CD8-positive, alpha-beta T cell (primary cell): ENCODE measurements at places on chromosomes 1 and 21.

DNA sequence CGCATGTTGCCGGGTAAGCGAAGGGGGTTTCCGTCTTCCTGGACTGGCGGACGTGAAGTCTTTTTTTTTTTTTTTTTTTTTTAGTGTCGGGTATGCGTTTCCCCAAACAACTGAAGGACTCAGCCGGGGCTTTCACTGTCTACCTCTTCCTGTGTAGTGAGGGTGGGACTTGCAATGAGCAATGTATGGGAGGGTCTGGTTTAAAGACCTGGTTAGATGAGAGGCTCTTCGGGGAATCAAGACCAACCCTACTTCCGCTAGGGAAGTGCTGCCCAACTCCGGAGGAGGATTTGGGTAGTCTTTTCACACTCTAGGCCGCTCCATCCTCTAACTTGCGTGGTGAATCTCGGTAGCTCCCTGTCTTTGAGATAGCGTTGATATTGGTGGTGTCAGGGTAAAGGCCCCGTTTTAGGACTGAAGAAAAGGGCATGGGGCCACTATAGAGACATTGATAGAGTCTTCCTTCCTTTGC is 754 bp downstream of the PRRC2C start:
- DNase-seq: peak; percentile 96

DNA sequence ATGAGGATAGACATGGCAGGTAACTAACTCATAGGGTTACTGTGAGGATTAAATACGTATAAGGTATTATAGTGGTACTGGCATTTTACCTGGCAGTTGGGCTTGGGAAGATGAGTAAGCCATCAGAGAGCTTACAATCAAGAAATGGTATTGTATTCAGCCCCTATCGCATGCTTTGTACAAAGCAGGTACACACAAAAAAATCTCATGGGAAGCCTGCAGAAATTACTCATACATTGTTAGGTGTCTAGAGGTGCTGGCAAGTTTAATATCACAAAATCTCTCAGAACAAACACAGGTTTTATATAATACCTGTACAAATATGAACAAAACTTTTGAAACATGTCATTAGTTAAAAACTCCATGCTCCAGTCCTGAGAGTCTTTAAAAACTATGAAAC is 71.8 kb upstream of the CNN3 start:
- DNase-seq: no peak

GRCh38 chr1:24092979-24093378 is 19.0 kb downstream of the MYOM3 start:
- no peak for DNase-seq

GRCh38 chr1:2918441-2918840 is 102.8 kb upstream of the ACTRT2 start:
- no peak for DNase-seq

GRCh38 chr1:86441581-86441980 is 17.6 kb downstream of the CLCA2 start:
- no peak for DNase-seq

- DNase-seq: no peak
These were observed 141.7 kb downstream of the GALNT2 start for GRCh38 chr1:230208619-230209261.

DNA sequence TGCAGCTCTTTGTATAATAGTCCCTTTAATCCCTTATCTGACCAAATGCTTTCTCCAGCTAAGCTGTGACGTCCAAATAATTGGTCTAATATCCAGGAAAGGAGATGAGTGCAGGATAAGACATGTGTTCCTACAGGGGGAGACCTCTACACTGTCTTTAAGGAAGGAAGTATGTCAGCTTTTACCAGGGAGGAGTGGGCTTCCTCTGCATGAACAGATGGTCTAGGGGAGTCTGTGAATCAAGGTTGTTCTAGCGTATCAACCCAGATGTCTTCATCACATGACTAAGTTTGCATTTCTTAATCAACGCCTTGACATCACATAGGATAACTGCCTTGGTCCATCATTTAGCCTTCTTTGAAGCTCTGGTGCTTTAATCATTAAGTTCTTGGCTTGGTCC is 528.2 kb downstream of the MRPL39 start:
- DNase-seq: no peak

- DNase-seq: no peak
These were observed 12.1 kb downstream of the SAMD11 start for GRCh38 chr1:935751-936231.

GRCh38 chr1:168431882-168432281 is 111.9 kb downstream of the XCL2 start:
- no peak for DNase-seq

GRCh38 chr1:53685272-53686051 is 53.5 kb downstream of the GLIS1 start:
- no peak for DNase-seq

DNA sequence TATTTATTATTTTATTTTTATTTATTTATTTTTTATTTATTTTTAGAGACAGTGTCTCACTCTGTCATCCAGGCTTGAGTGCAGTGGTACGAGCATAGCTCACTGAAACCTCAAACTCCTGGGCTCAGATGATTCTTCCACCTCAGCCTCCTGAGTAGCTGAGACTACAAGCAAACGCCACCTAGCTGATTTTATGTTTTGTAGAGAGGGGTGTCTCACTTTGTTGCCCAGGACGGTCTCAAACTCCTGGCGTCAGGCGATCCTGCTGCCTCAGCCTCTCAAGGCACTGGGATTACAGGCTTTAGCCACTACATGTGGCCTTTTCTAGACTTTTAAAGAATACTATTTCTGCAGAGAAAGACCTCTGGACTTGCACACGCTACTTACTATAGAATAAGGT is 61.3 kb upstream of the C1orf53 start:
- DNase-seq: no peak

- DNase-seq: no peak
These were observed 59.6 kb downstream of the KCNAB2 start for GRCh38 chr1:6105218-6105679.

- DNase-seq: peak; percentile 86
These were observed 18.1 kb downstream of the GPR157 start for GRCh38 chr1:9110669-9111356.

GRCh38 chr1:70934194-70934961 is 113.2 kb downstream of the PTGER3 start:
- DNase-seq: no peak

GRCh38 chr1:86753700-86754099 is 49.3 kb downstream of the SH3GLB1 start:
- DNase-seq: peak; percentile 20

- no peak for DNase-seq
These were observed 3.0 kb downstream of the CDC42 start for GRCh38 chr1:22055463-22055862.

DNA sequence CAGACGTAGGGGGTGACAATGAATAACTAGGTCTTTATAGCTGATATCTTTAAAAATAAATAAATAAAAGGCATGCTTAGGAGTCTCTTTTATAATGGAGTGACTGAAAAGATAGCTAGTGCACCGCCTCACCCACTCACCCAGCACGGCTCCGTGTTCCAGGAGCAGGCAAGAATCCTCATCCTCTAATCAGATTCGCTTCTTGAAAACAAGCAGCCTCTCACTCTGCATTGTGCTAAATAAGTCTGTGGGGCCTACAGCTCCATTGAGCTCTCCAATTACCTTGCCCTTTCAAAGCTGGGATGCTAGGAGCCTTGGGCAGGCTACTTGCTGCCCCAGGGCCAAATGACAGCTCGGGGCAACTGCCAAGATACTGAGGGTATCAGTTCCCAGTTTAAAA is 91.5 kb downstream of the TIAM1 start:
- no peak for DNase-seq

DNA sequence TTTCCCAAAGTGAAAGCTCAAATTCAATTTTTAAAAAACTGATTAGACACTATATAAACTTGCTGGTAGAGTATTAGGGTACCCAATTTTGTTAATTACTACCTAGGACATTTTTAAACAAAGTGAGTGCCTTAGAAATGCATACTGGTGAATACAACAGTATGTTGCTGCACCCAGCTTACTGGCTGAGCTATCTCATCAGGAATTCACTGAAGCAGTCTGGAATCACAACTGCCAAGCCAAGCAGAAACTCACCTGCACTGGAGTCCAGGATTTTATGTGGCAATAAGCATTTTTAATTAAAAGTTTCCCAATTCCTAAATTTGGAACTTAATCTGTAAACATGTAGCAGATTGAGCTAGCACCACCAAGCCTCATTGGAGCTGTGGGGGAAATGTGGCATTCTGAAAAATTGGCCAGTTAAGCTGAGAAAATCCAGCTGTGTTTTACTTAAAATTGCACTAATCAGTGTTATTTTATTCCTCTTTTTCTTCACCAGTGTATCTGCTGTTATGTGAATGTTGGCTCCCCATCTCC is 61.8 kb downstream of the CLEC20A start:
- no peak for DNase-seq

- no peak for DNase-seq
These were observed 33.1 kb upstream of the SRRM1 start for GRCh38 chr1:24609949-24610517.

DNA sequence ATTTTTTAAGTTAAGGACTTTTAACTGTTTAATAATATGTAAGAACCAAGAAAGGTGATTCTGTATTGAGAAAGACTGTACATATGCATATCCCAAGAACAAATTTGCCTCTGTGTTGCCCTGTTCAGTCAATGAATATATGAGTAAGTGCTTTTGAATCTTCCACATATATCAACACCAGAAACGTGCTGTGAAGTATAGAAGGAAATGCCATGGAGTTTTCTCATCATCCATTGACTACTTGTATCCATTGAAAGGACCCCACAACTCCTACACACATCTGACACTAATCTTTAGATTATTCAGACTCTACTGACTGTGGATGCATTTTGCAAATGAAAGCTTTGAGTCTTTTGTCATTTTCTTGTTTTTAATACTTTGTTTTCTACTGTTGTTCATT is 366.9 kb downstream of the S1PR1 start:
- no peak for DNase-seq

DNA sequence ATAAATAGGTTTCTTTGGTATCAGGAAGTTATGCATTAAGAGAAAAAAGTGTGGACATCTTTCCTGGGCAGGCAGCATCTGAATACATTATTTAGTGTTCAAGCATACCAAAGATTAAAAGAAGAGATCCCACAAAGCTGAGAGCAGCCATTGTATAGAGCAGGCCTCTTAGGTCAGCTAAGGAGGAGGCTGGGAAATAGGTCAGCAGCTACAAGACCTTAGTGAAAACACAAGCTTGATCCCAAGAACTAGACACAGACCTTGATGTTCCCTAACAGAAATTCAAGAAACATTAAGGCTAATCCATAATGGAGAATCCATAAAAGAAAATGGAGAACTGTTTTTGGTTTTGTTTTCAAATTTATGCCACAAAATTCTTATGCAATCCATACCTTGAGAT is 135.3 kb upstream of the DPT start:
- no peak for DNase-seq

- no peak for DNase-seq
These were observed 97.9 kb upstream of the MARK1 start for GRCh38 chr1:220430059-220430458.

- peak; percentile 13 for DNase-seq
These were observed 14.0 kb downstream of the MX2 start for GRCh38 chr21:41375875-41376274.

DNA sequence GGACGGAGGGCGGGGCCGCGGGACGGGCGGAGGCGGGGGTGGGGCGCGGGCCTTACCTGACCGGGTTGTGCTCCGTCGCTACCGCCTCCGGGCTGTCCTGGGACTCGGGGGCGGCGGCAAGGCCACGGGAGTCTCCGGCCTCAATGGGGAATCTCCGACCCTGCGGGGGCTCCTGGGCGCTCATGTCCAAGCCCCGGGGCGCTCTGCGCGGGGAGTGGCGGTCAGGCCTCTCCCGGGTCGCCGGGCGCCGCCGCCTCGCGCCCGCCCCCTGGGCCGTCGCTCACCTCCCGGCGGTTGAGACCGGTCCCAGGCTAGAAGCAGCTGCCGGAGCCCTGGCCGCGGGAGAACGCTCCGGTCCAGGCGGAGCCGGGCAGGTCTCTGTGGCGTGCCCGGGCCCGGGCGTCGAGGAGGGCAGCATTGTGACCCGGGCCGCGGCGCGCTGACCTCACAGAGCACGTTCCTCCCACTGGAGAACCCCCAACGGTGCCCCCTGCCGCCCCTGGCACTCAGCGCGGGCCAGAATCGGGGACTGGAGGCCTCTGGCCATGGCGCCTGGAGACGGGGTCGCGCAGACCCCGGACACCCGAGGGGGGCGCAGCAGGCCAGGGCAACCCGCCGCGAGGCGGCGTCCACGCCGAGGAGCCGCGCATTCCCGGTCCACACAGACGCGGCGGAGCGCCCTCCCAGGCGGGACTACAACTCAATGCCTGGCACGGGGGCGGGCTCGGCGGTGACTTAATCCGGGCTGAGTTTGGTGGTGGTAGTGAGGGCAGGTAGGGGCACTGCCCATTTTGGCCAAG is 411 bp downstream of the FAM229A start:
- DNase-seq: no peak

DNA sequence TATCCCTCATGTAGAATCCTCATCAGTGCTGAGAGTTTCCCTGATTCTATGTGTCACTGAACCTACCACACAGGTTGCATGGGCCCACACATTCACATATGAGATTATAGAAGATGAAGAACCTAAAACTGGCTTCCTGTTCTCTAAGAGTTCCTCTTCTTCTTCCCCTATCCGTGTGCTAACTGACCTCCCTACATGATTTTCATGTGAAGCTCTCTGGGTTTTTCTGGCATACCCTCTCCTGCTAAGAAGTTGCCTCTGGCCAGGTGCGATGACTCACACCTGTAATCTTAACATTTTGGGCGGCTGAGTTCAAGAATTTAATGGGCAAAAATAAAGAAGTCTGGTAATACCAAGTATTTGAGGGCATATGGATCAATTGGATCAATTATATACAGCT is 5.5 kb upstream of the CD244 start:
- DNase-seq: no peak

- DNase-seq: no peak
These were observed 10.8 kb downstream of the AADACL4 start for GRCh38 chr1:12654657-12655056.

DNA sequence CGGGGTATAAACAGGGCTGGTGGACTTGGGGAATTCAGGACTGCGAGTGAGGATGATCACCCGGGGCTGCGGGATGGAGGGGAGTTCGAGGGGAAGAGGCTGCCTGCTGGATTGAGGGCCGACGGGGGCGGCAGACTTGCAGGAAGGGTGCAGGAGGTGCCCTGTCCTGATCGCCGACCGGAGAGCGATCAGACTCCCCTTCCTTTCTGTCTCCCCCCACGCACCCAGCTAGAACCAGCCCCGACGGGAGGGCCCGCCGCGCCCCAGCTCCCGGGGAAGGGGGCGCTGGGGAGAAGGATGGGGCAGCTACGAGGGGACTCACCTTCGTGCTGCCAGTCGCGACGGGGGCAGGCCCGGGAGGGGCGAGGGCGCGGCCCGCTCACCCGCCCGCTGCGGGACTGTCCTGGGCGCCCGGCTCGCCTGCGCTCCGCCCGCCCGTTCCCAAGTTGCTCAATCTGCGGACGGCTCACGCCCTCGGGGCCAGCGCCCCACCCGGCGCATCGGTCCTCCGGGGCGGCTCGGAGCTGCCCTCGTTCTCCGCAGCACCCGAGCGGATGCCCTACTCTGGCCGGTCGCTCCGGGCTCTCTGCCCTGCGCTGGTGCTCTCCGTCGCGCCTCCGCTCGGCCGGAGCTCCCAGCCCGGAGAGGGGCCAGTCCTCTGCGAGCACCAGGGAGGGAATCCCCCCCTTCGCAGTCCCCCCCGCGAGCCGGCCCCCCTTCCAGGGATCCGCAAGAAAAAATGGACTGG is at the start of gene RSPO1:
RSPO1 (minus strand) TSS at position 649 of the 748 bp plus-strand sequence. CDS start 5,231 bp downstream, outside the sequence.
- DNase-seq: no peak

- DNase-seq: peak; percentile 64
These were observed 52.9 kb downstream of the MRPS6 start for GRCh38 chr21:34126269-34126668.

GRCh38 chr1:236875975-236876374 is 80.9 kb downstream of the MTR start:
- no peak for DNase-seq

GRCh38 chr1:37809942-37810341 is 1.9 kb upstream of the YRDC start:
- DNase-seq: no peak

GRCh38 chr1:172206256-172206655 is 214.2 kb upstream of the C1orf105 start:
- DNase-seq: no peak
